ENCODE measurements at places on chromosomes 5 and 9.

- no peak for DNase-seq
Measured at GRCh38 chr5:63456279-63456678, 506.0 kb downstream of the HTR1A start.

DNA sequence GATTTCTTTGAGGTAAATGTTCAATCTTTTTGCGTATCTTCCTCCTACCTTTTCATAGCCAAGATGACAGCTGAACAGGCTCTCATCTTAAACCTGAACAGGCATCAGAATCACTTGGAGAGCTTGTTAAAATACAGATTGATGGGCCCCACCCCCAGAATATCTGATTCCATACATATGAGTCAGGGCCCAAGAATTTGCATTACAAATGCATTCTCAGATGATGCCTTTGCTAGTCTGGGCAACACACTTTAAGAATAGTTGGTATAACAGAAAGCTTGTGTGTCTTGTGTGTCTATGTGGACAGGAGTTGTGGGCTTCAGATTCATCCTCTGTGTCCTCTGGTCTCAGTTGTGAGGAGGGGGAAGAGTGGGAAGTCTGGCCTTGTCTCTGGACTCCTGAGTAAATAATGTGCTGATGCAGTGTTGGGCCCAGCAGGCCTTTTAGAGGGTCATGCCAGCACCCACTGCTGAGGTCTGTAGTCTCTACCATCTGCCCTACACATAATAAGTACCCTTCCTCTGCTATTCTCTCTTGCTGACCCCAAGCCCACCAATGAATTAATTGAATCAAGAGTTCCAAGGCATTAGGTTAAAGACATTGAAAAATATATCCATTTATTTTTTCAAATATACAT lies 43.1 kb downstream of the PTCD2 start:
- DNase-seq, result no peak

DNA sequence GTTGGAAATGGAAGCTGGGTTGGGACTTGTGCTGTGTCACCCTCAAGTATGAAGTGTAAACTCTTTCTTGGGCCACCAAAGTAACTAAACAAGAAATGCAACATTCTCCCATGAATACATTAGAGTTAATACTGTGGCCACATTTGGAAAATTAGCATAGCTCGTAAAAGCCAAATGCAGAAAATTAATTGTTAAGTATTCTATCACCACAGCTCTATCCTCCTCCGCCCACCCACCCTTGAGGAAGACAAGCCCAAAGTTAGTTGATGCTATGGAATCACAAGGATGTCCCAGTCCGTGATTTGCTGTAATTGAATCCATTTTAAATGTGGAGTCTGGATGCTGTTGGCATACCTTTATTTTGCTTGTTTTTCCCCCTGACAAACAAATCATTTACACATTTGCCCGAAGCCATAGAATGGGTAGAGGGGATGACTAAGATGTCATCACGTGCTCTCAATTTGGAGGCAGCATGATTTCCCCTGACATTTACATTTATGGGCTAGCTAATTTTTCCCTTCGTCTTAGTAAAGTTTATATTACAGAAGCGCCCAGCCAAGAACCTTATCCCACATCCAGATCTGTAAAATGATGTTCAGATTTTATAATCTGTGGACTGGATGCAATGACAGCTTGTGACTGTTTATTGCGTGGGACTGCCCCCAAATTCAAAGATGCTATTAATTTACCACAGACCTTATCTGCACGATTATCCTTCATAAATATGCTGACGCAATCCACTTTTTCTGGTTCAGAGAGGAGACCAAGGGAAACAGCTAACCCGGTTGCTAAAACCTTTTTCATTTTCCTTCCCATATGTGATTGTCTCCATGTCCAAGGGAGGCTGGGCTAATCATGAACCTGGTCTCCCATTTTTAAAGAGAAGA lies 3.7 kb downstream of the MSX2 start:
- no peak for DNase-seq

DNA sequence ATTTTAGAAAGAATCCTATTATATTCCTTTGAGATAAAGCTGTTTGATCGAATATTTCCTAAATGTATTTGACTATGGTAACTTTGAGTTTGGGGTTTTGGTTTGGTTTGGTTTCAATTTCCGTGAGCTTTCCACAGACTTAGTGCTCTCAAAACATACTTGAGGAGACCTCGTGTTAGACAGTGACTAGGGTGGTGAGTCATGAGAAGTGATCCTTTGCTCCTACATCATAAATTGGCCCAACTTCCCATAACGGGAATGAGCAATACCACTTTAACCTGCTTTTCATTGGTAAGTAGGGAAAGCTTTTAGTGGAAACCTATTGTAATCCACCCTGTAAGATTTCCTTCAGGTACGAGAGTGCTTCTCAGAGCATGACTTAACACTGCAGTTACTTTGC lies 3.8 kb upstream of the RASEF start:
- DNase-seq, result no peak

DNA sequence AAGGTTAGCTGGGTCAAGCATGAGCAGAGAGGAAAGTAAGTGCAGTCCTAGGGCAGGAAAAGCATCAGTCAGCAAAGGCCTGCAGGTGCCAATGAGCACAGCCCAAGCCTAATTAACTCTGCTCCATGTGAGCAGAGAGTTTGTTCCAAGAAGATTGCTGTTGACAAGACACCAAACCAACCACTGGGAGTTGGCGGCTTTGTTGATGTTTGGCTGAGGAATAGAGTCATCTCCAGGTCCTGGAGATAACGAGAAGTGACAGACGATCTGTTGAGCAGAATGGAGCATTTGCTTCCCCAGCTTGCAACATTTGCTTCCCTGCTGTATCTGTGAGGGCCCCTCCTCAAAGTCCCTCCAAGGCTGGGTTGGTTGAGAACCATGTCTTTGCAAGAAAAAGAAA lies 68.2 kb downstream of the FAM114A2 start:
- DNase-seq, result no peak

- DNase-seq, result no peak
Measured at GRCh38 chr5:121945261-121945660, 16.5 kb upstream of the SRFBP1 start.

- DNase-seq, result no peak
Measured at GRCh38 chr5:170745481-170746071, 37.9 kb upstream of the GABRP start.

GRCh38 chr5:135012951-135013391 lies 21.1 kb downstream of the PITX1 start:
- no peak for DNase-seq

DNA sequence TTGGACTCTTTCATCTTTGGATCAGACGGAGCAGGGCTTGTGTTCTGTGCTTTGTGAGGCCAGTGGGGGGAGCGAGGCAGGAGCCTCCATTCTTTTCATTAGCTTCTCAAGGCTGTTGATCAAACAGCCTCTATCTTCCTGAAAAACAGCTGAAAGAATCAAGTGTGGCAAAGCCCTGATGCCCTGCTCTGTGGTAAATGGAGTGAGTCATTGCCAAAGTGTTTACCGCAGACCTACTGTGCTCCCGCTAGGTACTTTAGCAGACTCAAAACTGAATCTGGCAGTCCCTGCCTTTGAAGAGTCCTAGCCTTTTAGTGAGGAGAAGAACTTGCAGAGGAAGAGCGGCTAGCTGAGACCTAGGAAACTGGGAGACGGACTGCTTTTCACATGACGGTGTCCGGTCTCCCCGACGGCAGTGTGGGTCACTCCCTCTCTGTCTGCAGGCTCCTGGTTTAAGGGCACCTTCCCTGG lies 3.3 kb downstream of the ANKRD33B start:
- no peak for DNase-seq

Data from HuH-7.5 (cell line).